ENCODE measurements at places on chromosomes 13 and 19.

GRCh38 chr13:87944038-87944437 is 272.9 kb downstream of the SLITRK5 start:
- no peak for DNase-seq

- no peak for DNase-seq
Measured at GRCh38 chr19:2047449-2048103, 3.5 kb downstream of the MKNK2 start.

- no peak for DNase-seq
Measured at GRCh38 chr13:79631051-79631659, 150.2 kb downstream of the NDFIP2 start.

- DNase-seq: no peak
Measured at GRCh38 chr13:37429976-37430375, 168.6 kb downstream of the POSTN start.

GRCh38 chr13:37869756-37870488 is at the start of gene TRPC4:
TRPC4 (minus strand) TSS chr13:37869772; CDS start chr13:37783333, 86,439 bp downstream.
- no peak for DNase-seq

- DNase-seq: no peak
Measured at GRCh38 chr13:44429311-44429710, 55.7 kb downstream of the SERP2 start.

GRCh38 chr19:55230780-55231179 is 2.2 kb upstream of the TMEM86B start:
- no peak for DNase-seq

DNA sequence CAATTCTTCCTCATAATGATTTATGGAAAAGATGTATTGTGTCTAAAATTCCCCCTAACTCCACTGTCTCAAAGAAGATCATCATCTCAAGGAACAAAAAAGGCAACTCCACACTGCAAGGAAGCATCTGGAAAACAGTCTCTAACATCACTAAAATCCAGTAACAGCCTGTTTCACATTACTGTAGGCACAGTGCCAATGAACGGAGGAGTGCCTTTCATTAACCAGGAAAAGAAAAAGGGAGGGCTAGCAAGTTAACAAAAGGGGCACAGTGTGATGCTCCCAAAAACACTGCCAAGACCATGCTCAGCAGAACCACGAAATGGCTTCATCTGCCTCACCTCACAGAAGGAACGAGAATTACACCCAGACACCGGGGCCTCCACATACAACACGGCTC is 8.5 kb downstream of the TMTC4 start:
- DNase-seq: no peak

DNA sequence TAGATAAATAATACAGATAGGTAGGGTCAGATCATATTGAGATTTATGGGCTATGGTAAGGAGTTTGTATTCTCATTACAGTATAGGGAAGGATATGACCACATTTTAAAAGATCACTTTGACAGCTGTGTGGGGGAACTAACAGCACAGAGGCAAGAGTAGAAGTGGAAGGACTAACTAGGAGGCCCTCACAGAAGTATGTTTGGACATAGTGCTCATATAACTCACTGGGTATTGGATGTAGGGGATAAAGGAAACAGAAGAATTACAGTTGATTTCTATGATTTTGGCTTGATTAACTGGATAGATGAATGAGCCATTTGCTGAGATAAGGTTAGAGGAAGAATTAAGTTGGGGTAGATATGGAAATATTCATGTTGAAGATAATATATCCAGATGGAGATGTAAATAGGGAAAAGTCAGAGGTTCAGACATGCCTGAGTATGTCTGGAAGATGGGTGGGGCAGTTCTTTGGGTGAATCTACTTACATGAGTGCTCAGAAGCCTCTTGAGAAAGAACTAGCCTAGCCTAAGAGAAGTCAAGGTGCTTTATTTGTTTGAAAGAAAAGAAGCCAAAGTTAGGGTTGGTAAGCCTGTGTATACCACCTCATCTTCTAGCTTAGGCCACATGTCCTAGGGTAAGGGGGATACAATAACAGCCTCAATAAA is 133.4 kb downstream of the NDFIP2 start:
- DNase-seq: no peak

DNA sequence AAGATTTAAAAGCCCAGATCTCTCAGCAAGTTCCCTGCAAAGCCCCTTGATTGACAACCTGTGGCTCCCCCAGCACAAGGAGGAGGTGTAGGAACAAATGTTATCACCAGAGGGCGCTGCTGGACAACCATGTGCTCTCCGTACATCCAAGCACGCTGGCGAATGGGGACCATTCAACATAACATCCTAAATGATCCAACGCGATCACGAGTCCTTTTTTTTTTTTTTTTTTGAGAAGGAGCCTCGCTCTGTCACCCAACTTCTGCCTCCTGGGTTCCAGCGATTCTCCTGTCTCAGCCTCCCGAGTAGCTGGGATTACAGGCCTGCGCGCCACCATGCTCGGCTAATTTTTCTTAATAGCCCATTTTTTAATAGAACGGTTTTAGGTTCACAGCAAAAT is 52.0 kb downstream of the NWD1 start:
- DNase-seq: peak; percentile 52

GRCh38 chr19:55096061-55096701 is 20.5 kb downstream of the EPS8L1 start:
- no peak for DNase-seq

GRCh38 chr13:24081387-24081786 is 79.1 kb upstream of the SPATA13 start:
- no peak for DNase-seq

- DNase-seq: peak; percentile 31
Measured at GRCh38 chr13:31431722-31432137, 232.0 kb downstream of the B3GLCT start.

DNA sequence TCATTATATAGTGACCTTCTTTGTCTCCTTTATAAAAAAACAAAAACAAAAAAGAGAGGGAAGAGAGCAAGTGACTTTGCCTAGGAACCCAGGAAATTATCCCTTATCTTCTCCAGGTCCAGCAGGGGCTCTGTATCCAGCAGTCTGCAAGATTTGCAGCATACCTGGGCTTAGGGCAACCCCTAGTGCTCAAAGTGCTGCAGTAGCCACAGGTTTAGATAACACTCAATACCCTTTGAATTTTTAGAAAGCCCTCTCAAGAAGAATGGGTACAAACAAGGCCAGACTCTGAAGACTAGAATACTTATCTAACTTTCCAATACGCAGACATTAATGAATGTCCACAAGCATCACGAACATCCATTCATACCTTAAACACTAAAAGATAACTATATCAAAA is 43.2 kb downstream of the CCNA1 start:
- peak; percentile 3 for DNase-seq

DNA sequence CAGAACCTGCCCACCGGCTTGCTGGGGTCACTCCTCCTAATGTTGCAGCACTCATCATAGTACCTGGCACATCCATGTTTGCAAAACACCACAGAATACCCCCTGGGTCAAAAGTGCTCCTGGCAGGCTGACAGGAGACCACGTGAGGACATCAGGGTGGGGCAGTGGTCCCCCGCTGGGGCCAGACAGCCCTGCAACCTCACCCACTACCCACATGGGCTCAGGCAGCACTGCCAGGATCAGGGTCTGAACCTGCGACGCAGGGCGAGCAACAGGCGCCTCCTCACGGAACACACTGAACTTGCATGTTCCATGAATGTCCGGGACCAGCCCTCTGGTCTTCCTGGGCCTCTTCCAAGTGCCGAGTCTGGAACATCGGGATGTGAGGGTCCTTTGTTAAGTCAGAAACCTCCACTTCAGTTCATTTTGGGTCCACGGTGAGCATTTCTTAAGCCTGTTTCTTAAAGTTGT is 1.4 kb upstream of the SLC7A9 start:
- DNase-seq: no peak

DNA sequence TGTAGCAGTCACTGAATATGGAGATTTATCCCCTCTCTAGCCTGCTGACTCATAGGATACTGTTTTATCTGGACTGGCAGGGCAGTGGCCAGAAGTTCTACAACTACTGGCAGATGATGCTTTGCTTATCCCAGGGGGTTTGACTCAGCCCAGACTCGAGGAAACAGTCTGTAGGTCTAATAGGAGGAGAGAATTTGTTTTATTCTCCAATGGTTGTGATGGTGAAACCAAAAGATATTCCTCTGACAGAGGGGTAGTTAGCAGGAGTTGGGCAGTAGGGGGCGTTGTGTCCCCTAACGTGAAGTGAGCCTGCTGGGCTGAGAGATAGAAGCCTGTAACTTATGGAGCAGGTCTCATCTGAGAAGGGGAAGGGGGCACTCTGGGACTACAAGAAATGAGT is 74.9 kb downstream of the WTIP start:
- no peak for DNase-seq

DNA sequence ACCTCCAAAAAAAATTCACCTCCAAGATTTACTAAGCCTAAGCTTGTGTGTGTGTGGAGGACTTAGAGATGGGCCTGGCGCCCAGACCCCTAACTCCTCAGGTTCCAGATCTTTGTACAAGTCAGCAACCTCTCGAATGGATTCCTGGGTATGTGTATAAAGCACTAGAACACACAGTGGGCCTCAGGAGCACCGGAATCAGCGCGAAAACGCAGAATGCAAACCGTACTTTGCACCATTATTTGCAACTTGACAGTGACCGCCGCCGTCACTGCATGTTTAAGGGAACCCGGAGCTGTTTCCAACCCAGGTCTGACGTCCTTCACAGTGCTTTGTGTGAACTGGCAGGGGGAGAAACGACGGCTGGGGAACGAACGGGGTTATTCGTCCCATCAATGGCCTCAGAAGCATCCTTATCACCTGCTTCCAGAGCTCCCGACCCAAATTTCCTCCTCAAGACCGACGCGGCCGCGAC is 688 bp downstream of the ZNF606 start:
- no peak for DNase-seq

DNA sequence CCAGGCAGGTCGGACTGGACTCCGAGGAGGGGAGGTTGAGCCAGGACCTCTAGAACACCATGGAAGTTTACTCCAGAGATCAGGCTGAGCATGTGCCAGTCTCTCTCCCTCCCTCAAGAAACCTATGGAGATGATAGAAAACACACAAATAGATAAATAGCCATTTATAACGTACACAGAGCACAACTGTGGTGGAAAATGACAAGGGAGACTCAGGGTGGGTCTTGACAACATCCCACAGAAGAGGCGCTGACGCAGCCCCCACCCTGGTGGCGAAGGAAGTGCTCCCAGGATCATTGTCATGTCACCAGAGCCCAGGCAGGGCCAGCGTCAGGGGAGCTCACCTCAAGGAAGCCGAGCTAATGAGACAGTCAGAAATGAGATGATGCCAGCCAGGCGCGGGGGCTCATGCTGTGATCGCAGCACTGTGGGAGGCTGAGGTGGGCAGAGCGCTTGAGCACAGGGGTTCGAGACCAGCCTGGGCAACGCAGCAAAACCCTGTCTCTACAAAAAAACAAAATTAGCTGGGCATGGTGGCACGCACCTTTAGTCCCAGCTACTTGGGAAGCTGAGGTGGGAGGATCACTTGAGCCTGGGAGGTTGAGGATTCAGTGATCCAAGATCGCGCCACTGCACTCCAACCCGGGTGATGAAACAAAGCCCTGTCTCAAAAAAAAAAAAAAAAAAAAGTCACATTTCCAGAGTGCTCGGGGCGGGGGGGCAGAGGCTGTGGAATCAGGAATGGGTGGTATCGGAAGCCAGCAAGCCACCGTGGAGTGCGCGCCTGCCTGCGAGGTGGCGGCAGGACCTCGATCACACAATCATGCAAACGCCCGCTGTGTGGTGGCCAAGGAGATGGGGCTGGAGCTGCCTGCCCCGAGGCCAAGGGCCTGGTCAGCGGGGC is 178.4 kb downstream of the KDM4B start:
- no peak for DNase-seq

GRCh38 chr13:98280176-98280510 is 103.1 kb upstream of the RNF113B start:
- no peak for DNase-seq

GRCh38 chr19:10115392-10116084 is 4.0 kb downstream of the P2RY11 start:
- no peak for DNase-seq

DNA sequence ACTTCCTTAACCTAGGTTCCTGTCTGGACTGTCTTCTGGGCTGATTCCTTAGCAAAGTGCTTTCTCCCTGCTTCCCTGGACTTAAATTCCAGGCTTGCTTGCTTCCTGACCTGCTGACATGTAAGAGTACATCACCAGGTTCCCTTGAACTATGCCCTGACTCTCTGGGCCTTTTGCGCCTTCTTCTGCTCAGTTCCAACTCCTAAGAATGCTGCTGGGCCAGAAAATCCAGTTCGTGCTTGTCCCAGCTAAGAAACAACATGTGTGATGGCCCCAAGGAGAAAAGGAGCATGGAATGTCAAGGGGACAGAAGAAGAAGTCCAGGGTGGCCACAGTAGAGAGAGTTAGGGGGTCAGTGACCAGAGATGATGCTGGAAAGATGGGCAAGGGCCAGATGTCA is 42.6 kb upstream of the MBNL2 start:
- DNase-seq: no peak

- no peak for DNase-seq
Measured at GRCh38 chr13:108034909-108035410, 180.4 kb downstream of the LIG4 start.

DNA sequence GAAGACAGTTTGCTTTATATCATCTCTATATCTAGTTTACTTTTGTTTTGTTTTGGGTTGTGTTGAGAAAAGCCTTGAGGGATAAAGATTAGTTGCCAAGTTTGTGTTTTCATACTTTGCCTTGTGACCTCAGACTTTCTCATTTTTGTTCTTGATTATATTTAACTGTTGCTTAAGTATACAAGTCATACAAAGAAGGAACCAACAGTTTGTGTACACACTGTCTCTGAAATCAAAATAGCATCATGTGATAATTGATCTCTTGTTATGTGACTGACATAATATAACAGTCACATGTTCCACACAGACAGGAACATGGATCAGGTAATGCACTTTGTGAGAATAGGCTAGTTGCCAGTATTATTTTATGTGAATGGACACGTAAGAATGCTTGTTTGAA is 70.8 kb downstream of the SHISA2 start:
- no peak for DNase-seq

Measured in GDM1 (cell line).